Stimulated activated memory B cell treated with anti-CD40 and anti-IgM and Interleukin-4, amounts not matched to agents 10 μg/mL and 1 μg/mL and 100 μg/mL, for 72 hours (primary cell): ENCODE measurements at places on chromosomes 11 and 22.

- no peak for ATAC-seq
Measured at GRCh38 chr11:65404210-65404609, 17.8 kb downstream of the FRMD8 start.

GRCh38 chr11:86741839-86742805, 58.2 kb upstream of the PRSS23 start:
- peak; percentile 18 for ATAC-seq

DNA sequence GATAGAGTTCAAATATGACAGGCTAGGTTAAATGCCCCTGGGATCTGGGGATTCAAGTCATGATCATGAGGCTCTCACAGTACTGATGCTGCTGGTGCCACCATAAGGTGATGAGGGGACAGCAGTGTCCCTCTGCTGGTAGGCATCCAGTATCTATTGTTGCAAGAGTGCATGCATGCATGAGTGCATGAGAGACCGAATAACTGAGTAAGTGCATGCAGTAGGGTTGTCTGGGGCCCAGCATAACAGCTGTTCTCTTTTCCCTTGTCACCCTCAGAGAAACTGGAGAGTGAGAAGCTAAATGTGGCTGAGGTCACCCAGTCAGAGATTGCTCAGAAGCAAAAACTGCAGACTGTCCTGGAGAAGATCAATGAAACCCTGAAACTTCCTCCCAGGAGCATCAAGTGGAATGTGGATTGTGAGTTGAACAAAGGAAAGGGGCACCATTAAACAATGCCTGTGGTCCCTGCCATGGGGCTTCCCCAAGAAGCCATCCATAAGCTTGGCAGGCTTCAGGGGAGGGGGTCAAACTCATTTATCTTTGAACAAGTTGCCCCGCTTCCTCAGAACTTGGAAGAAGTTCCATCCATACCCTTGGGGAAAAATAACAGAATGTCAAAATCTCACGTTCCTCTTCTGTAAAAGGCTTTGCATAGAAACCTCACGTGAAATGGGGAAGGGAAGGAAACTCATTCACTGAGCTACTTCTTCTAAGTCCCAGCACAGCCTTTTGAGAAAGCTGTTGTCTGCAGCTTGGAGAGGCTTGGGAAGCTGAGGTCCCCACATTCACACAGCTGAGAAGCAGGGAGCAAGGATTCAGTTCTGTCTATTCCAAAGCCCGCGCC, 119.0 kb downstream of the PARVA start:
- ATAC-seq, result peak; percentile 58

GRCh38 chr11:76856571-76856970, 4.1 kb upstream of the ACER3 start:
- ATAC-seq, result no peak
